Ovary (tissue), 10 donors: ENCODE measurements at places on chromosomes 4 and X. TPM values are rescaled to one million over a fixed set of nuclear protein-coding genes. Genes with fewer than 3 reads are reported as not detected.
A peak's percentile ranks its signal among the peaks of the same experiment; 100 is the strongest.

GRCh38 chrX:1462596-1463251, 10.0 kb upstream of the ASMTL start:
- no peaks in the 10 kb centered on the region for H3K4me1 ChIP-seq
- H3K27me3 ChIP-seq = no peaks in the 10 kb centered on the region
- H3K27ac ChIP-seq = no peak overlapping the region
- no peak overlapping the region for H3K4me3 ChIP-seq

Gene CLCN4
- 3.6 TPM for total RNA-seq

DNA sequence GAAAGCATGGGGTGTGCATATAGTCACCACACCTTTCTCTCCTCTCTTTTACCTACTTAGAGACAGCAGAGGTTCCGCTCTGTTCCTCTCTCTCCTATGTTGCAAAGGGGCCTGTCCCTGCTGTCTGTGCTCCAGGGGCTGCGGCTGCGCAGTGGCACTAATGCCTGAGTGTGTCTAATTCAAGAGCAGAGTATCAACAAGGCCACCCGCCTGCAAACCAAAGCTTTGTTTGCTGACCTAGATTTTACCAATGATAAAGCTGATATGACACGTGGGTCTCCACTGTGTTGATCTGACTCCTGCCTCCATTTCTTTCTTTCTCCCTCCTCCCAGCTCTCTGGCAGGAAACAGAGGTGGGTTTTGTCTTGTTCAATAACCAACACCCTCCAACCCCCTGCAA, 74.9 kb downstream of the NSG1 start:
- no peaks in the 10 kb centered on the region for H3K4me1 ChIP-seq
- no peaks in the 10 kb centered on the region for H3K27me3 ChIP-seq
- DNase-seq = no peak
- H3K4me3 ChIP-seq = no peak overlapping the region

- H3K4me1 ChIP-seq = no peaks in the 10 kb centered on the region
- no peak overlapping the region for H3K4me3 ChIP-seq
- H3K27me3 ChIP-seq = no peaks in the 10 kb centered on the region
- H3K27ac ChIP-seq = no peak overlapping the region
- DNase-seq = no peak
Measured at GRCh38 chr4:76923619-76924357, 25.8 kb upstream of the SEPTIN11 start.

Gene MAP3K15
- total RNA-seq = 0.71 TPM

- DNase-seq = no peak
- H3K27ac ChIP-seq = no peak overlapping the region
- H3K4me1 ChIP-seq = no peaks in the 10 kb centered on the region
- H3K4me3 ChIP-seq = no peak overlapping the region
- H3K27me3 ChIP-seq = no peaks in the 10 kb centered on the region
Measured at GRCh38 chr4:66294638-66295037, 624.3 kb upstream of the EPHA5 start.

Gene CENPVL2
- not detected for total RNA-seq

GRCh38 chrX:154381271-154381670, 2.2 kb downstream of the EMD start:
- no peaks in the 10 kb centered on the region for H3K36me3 ChIP-seq
- H3K4me3 ChIP-seq = no peak overlapping the region
- no peaks in the 10 kb centered on the region for H3K4me1 ChIP-seq
- H3K27me3 ChIP-seq = no peaks in the 10 kb centered on the region
- no peak for DNase-seq
- no peak overlapping the region for H3K27ac ChIP-seq

DNA sequence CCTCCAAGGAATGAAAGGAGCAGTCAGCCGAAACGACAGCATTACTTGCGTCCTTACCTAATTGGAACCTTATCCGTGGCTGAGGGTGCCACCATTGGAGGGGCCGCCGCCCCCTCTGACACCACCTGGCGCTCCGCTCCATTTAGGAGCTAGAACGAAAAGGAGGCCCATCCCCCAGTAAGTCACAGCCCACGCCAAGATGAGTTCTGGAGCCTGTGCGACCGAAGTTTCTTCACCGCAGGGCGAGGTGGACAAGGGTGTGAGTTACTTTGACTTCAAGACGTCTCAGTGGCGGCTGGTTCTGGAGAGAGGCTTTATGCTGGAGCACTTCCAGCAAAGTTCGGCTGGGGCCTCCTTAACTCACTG, 729 bp upstream of the IRF2 start:
- H3K4me3 ChIP-seq = peak overlapping the region; percentile 67
- peak overlapping the region; percentile 89 for H3K27ac ChIP-seq
- DNase-seq = peak; percentile 75
- H3K27me3 ChIP-seq = no peaks in the 10 kb centered on the region
- H3K4me1 ChIP-seq = peaks cover 1% of the 10 kb centered on the region

Gene USP26
- total RNA-seq = not detected

Gene LRCH2
- total RNA-seq = 13.3 TPM

DNA sequence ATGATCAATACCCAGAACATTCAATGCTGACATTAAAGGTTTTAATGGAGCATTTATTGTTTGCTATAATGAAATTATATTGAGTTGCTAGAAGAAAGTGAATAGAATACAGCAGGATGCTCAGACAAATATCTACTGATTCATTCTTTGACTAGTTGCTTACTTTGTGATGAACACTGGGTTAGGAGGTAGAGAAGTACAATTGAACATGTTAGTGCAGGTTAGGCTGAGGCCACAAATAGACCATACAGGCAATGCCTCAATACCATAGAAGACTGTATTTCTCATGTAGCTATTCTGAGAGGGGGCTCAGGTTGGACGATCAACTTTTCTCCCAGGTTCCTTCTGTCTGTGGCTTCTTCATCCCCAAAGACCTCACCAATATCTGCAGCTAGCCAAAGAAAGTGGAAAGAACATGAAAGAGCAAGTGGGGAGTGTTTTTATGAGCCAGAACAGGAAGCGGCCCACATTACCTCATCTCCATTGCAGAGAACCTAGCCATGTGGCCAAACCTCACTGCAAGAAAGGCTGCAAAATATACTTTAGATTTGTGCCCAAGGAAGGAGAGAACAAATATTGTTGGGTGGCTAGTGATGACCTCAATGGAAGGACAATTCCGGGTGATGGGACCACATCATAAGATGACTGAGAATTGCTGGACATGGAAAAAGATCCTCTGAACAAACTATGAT, 180.3 kb upstream of the GATB start:
- no peaks in the 10 kb centered on the region for H3K4me1 ChIP-seq
- no peak overlapping the region for H3K4me3 ChIP-seq
- no peak for DNase-seq
- H3K27ac ChIP-seq = no peak overlapping the region
- no peaks in the 10 kb centered on the region for H3K27me3 ChIP-seq
- no peaks in the 10 kb centered on the region for H3K36me3 ChIP-seq

- no peak overlapping the region for H3K27ac ChIP-seq
- no peaks in the 10 kb centered on the region for H3K36me3 ChIP-seq
- H3K4me1 ChIP-seq = no peaks in the 10 kb centered on the region
Measured at GRCh38 chr4:77263247-77263646, 106.2 kb downstream of the CCNG2 start.

Gene ARR3
- not detected for total RNA-seq

GRCh38 chr4:78020677-78021076, 36.4 kb upstream of the FRAS1 start:
- no peaks in the 10 kb centered on the region for H3K36me3 ChIP-seq
- H3K4me3 ChIP-seq = no peak overlapping the region
- no peak for DNase-seq
- no peak overlapping the region for H3K27ac ChIP-seq
- H3K4me1 ChIP-seq = no peaks in the 10 kb centered on the region

Gene CPLX1
- total RNA-seq = 1.5 TPM

DNA sequence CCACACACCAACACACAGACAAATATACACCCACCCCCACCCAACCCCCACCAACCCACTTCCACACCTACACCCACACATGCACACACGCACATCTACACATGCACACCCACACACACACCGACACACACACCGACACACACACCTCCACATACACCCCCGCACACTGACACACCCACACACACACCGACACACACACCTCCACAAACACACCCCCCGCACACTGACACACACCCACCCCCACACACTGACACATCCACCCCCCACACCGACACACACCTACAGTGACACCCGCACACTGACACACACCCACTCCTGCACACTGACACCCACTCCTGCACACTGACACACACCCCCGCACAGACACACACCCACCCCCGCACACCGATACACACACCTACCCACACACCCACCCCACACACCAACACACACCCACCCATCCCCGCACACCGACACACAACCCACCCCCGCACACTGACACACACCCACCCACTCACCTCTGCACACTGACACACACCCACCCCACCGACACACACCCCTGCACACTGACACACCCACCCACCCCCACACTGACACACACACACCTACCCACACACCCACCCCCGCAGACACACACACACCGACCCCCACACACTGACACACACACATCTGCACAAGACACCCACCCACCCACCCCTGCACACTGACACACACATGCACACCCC, 31.1 kb downstream of the FGFRL1 start:
- peak; percentile 40 for DNase-seq
- H3K4me1 ChIP-seq = peaks cover 37% of the 10 kb centered on the region

Gene TCEAL7
- 21.0 TPM for total RNA-seq

Gene TMSB15C
- total RNA-seq = 9.6 TPM

DNA sequence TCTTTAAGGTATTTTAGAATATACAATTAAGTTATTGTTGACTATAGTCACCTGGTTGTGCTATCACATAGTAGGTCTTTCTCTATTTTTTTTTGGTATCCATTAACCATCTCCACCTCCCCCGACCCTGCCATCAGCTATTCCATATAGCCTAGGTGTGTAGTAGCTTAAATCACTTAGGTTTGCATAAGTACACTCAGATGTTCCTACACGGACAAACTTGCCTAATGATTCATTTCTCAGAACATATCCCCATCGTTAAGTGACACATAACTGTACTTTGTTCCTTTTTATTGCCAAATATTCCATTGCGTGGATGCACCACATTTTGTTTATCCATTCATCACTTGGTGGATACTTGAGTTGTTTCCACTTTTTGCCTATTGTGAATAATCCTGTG, 67.9 kb downstream of the SLAIN2 start:
- no peaks in the 10 kb centered on the region for H3K27me3 ChIP-seq
- no peak for DNase-seq
- no peaks in the 10 kb centered on the region for H3K4me1 ChIP-seq
- no peaks in the 10 kb centered on the region for H3K36me3 ChIP-seq

GRCh38 chr4:158327525-158327924, 117.2 kb downstream of the TMEM144 start:
- H3K36me3 ChIP-seq = no peaks in the 10 kb centered on the region
- no peaks in the 10 kb centered on the region for H3K27me3 ChIP-seq
- H3K4me3 ChIP-seq = no peak overlapping the region
- DNase-seq = no peak
- H3K4me1 ChIP-seq = no peaks in the 10 kb centered on the region
- H3K27ac ChIP-seq = no peak overlapping the region

GRCh38 chr4:99885063-99885664, 9.1 kb downstream of the LAMTOR3 start:
- DNase-seq = no peak
- H3K27ac ChIP-seq = no peak overlapping the region
- no peaks in the 10 kb centered on the region for H3K36me3 ChIP-seq
- no peak overlapping the region for H3K4me3 ChIP-seq
- no peaks in the 10 kb centered on the region for H3K27me3 ChIP-seq

- no peak for DNase-seq
- no peak overlapping the region for H3K27ac ChIP-seq
- peaks cover 3% of the 10 kb centered on the region for H3K27me3 ChIP-seq
- H3K4me1 ChIP-seq = peaks cover 11% of the 10 kb centered on the region
Measured at GRCh38 chr4:112515198-112516065, 548 bp downstream of the NEUROG2 start.

GRCh38 chr4:184267673-184268583, 50.3 kb upstream of the ENPP6 start:
- no peaks in the 10 kb centered on the region for H3K27me3 ChIP-seq
- H3K27ac ChIP-seq = no peak overlapping the region
- H3K4me1 ChIP-seq = no peaks in the 10 kb centered on the region
- no peak for DNase-seq

DNA sequence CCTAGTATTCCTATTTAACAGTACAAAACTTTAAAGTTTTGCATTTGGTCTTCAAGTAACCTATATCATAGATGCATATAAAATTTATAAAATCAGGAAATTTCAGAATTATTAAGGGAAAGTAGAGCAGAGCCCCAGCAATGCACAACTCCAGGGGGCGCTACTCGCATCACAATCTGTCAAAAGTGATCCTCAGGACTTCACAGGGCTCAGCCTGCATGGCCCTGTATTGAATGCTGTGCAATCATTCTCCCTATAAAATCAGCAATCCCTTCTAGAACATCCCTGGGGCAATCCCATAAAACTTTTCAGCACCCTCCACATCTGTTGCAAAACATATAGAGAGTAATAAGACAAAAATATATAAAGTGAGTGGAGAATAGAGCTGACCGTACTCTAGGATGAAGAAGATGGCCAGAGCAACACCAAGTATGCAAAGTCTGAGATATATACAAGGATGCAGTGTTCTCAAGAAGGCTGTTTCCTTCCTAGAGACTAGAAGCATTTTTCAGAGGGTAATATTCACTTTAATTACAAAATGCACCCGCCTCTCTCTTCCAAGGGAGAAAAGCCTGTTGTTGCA, 12.5 kb upstream of the PPARGC1A start:
- H3K27ac ChIP-seq = no peak overlapping the region
- no peaks in the 10 kb centered on the region for H3K36me3 ChIP-seq
- no peaks in the 10 kb centered on the region for H3K4me1 ChIP-seq
- no peaks in the 10 kb centered on the region for H3K27me3 ChIP-seq
- no peak for DNase-seq
- no peak overlapping the region for H3K4me3 ChIP-seq

DNA sequence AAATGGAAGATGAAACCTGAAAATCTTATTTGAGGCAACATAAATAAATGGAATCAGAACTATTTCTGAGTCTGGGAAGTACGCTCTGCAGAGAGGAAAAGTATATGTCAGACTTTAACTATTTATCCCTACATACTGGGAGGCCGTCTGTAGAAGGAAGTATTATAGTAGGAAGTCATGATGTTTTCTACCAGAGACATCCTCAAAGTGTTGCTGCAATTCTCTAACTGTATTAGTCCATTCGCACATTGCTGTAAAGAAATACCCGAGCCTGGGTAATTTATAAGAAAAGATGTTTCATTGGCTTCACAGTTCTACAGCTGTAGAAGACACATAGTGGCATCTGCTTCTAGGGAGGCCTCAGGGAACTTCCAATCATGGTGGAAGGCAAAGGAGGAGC, 88.7 kb upstream of the TBL1X start:
- no peak overlapping the region for H3K4me3 ChIP-seq
- H3K4me1 ChIP-seq = no peaks in the 10 kb centered on the region
- H3K36me3 ChIP-seq = no peaks in the 10 kb centered on the region

- H3K4me1 ChIP-seq = no peaks in the 10 kb centered on the region
- H3K27ac ChIP-seq = peak overlapping the region; percentile 70
- H3K27me3 ChIP-seq = no peaks in the 10 kb centered on the region
- H3K36me3 ChIP-seq = no peaks in the 10 kb centered on the region
Measured at GRCh38 chr4:169659716-169660670, 39.6 kb downstream of the CLCN3 start.

GRCh38 chr4:186935901-186936300, 212.2 kb upstream of the FAT1 start:
- no peaks in the 10 kb centered on the region for H3K27me3 ChIP-seq
- no peaks in the 10 kb centered on the region for H3K4me1 ChIP-seq
- no peak overlapping the region for H3K27ac ChIP-seq
- DNase-seq = no peak
- no peaks in the 10 kb centered on the region for H3K36me3 ChIP-seq
- no peak overlapping the region for H3K4me3 ChIP-seq
